Stimulated activated CD4-positive, alpha-beta T cell treated with anti-CD3 and anti-CD28 coated beads, TNF-alpha, amount 100 ng/mL, for 4 hours (primary cell): ENCODE measurements at places on chromosomes 16 and 17.

DNA sequence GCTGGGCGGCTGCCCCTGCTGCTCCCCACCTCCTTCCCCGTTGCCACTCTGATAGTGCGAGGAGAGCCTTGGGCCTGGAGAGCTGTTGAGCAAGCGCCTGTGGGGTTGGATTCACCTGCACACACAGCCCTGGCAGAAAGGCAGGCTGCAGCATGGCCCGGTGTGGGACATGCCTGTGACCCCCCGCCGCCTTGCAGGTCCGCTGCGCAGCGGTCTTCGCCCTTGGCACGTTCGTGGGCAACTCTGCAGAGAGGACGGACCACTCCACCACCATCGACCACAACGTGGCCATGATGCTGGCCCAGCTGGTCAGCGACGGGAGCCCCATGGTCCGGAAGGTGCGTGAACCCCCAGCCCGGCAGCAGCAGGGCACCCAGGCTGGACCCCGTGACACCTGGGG lies 106.8 kb upstream of the CHMP6 start:
- DNase-seq, result no peak

- DNase-seq, result no peak
Observed at GRCh38 chr16:48596326-48596725, 13.7 kb downstream of the N4BP1 start.

- DNase-seq, result no peak
Observed at GRCh38 chr17:78997881-78998280, 11.7 kb downstream of the CANT1 start.

GRCh38 chr16:55534756-55535155 lies 25.9 kb downstream of the LPCAT2 start:
- no peak for DNase-seq

DNA sequence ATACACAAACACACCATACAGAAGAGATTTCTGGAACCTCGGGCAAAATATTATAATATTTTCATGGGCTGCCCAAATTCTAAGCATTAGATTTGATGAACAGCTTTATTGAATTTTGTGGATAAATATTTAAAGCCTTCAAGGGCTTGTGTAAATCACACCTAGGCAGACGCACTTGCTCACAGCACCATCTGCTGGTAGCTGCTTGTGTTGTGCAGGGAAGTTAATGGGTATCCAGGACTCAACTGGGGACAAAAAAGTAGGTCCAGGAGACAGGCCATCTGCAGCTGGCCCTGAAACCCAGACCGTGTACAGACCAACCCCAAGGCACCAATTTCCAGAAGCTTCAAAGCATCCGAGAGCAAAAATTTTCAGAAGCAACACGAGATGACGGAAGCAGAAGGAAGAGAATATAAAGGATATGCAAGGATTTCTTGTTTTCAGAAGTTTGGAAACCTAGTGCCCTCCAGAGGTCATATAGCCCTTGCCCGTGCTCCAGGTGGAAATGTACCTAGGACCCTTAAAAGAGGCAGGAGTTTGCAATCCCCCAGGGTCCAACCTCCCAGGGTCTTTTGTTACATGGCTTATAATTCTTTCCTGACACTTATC lies 140.0 kb downstream of the CHD9NB start:
- DNase-seq, result no peak

- no peak for DNase-seq
Observed at GRCh38 chr16:2532494-2533141, 1.4 kb upstream of the CEMP1 start.

DNA sequence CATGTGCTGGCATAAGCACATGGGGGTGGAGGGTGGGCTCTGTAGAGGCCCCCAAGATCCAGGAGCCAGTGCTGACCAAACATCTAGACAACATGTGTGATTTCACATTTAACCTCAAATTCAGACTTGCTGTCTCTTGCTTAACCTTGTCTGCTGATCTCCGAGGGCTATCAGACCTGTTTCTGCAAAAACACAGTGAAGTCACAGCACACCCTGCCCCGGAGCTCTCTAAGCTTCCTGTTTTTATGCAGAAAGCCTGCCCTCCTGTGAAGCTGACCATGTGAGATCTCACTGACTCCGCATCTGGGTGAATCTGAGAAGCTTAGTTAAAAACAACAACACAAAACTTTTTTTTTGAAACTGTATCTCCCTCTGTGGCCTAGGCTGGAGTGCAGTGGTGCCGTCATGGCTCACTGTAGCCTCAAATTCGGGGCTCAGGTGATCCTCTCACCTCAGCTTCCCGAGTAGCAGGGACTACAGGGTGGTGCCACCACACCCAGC lies 6.6 kb upstream of the DPEP2 start:
- no peak for DNase-seq

DNA sequence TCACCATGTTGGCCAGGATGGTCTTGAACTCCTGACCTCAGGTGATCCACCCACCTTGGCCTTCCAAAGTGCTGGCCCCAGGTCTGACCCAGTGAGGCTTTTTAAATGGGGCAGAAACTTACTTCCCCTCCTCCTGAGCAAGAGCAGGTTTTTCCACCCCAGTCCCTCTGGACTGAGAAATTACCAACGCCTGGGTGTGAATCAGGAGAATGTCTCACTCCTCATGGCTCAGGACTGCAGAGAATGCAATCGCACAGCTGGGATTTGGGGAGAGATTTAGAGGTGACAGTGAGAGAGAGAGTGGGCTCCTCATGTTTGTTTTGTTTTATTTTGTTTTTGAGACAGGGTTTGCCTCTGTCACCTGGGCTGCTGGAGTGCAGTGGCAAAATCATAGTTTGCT lies 203.6 kb downstream of the RAB11FIP4 start:
- no peak for DNase-seq

- DNase-seq, result no peak
Observed at GRCh38 chr17:55391764-55392467, 29.7 kb downstream of the MMD start.

- DNase-seq, result peak; percentile 44
Observed at GRCh38 chr17:45431531-45432404, 902 bp downstream of the ARHGAP27 start.

DNA sequence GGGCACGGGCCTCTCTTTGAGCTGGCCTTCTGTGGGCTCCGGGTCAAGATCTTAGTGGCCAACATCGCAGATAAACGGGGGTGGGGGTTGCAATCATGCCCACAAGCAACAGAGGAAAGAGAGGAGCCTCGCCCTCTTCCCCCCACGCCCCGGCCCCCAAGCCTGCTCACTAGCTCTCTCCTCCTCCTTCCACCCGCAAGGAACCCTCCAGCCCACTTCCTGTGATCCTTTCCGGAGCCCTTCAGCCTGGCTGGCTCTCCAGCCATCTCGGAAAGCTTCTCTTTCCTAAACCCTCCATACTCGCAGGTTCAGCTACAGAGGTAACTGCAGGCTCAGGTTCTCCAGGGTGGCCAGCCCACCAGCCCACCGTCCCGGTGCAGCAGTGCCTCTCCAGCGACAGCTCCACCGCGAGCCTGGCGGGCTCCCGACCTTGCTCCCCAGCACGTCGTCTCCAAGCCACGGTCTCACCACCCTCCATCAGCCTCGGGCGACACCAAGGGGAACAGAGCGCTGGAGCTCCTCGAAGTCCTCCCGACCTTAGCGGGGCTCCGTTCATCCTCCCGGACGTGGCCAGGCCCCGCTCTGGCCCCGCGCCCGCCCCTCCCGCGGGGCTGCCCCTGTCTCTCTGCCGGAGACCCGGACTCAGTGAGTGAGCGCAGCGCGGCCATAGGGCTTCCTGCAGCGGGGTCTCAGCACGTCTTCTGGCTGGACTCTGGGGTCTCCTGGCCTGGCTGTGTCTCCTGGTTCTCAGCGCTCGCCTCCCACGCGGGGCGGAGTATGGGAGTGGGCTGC lies 12.9 kb upstream of the ODF4 start:
- DNase-seq, result no peak

DNA sequence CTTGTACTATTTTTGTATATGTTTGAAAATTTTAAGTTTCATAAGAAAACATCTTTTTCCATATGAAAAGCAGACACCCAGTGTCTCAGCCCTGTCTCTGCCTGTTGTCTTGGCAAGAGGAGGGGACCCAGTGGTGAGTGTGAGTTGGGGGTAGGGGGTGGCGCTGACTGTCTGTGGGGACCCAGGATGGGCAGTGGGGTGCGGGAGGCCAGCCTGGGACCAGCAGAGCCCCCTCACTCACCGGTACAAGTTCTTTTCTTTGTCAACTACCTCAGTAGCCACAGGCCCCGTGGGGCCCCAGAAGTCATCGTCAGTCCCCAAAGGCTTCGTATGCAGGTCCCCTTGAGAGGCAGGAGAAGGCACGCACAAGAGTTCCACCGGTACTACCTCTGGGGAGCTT lies 46.2 kb downstream of the MIS12 start:
- DNase-seq, result no peak

DNA sequence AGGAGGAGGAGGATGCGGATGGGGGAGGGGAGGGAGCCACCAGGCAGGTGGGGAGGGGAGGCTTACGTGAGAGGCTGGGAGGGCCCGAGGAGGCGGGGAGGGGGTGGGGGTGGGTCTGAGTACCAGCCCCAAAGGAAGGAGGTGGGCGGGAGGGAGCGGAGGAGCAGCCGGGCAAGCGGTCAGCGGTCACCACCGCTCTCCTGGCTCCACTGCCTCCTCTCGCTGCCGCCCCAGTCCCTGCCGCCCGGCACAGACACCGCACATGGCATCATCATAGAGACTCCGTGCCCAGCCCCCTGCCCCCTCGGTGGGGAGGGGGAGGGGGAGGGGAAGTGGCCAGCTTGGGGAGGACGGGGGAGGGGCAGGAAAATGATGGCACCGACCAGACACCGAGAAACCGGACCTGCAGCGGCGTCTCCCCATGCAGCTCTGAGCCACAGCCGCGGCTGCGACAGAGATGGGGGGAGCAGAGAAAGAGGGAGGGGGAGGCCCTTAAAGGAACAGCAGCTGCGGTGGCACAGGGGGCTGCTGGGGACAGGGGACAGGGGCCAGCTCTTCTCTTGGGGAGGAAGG lies at the start of gene TLCD3B:
TLCD3B (minus strand) TSS at position 431 of the 573 bp plus-strand sequence. CDS start 744 bp downstream, outside the sequence.
- no peak for DNase-seq

DNA sequence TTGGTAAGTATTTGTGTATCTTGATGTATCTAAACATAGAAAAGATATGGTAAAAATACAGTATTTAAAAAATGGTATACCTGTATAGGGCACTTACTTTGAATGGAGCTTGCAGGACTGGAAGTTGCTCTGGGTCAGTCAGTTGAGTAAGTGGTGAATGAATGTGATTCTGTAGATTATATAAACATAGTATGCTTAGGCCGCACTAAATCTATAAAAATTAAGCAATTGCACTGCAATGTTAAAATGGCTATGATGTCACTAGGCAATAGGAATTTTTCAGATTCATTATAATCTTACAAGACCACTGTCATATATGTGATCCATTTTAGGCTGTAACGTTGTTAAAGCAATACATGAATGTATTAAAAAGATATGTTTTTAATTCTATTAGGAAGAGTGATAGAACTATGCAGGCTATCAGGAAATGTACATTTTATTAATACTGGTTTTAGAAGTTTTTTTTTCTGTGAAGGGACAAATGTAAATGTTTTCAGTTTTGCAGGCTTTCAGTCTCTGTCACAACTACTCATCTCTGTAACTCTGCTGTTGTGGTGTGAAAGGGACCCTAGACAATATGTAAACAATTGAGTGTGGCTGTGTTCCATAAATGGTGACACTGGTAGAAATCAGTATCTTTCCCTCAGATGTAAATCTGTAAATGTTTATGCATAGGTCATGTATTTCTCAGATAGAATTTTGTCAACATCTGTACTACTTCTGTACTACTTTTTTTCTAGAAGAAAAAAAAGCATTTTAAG lies 10.5 kb downstream of the CBFB start:
- no peak for DNase-seq

DNA sequence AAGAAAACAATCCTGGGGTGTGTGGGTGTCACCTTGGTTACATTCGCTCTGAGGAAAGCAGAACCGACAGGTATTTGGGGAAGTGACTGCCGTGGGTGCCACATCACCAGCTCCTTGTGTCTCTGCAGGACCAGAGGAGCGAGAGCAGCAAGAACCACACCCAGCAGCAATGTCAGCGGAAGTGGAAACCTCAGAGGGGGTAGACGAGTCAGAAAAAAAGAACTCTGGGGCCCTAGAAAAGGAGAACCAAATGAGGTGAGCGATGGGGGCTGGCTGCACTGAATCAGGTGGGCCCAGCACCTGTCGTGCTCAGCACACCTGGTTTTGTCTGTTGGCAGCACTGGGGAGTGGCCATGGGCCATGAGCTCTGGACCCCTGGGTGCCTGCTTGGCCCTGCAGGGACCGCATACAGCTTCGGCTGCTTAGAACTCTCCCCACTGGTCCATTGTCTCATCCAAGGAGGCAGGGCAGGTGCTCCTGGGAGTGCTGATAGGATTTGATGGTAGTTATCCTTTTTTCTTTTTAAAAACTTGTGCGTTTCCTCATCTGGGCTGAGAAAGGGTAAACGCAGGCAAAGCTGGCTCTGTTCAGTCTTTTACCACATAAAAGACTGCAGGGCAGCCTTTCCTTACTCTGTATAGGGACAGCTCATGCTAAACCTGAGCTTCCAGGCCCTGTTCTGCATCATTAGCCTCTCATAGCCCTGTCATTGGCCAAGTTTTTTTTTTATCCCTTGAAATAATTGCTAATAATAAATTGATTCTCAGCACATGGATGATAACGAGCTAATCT lies 29.4 kb downstream of the HMOX2 start:
- peak; percentile 21 for DNase-seq

DNA sequence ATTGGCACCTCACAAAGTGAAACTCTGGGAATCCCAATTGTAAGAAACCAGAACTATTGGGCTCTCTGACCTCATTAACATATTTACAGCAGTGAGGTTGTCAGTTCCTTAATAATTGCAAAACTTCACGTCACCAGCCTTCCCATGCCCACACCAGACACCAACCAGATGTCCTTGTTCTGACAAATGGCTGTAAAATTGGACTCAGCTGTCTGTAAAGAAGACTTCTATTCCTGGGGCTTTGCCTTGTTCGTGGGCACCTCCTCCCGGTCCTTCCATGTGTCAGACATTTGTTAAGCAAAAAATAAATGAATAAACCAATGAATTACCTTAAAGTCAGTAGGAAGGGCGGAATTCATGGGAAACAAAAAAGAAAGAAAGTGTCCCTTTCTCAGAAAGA lies 284.3 kb upstream of the CDH11 start:
- no peak for DNase-seq

DNA sequence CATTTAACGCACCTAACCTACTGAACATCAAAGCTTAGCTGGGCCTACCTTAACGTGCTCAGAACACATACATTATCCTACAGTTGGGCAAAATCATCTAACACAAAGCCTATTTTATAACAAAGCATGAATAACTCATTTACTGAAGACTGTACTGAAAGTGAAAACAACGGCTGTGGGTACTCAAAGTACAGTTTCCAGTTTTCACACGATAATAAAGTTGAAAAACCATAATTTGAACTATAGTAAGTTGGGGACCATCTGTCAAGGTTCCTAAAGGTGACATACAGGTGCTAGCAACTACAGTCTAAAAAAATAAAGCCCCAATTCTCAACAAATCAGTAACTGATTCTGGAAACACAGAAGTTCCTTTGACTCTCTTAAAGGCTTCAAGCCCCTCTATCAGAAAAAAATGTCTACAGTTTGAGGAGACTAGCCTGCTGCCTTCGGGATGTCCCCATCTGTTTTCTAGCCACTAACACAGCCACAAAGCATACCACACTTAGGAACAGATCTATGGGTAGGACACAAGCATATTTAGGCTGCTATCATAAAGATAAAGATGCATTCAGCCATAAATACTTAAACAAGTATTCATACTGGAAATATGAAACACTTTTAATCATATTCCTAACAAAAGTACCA lies 71.3 kb downstream of the KANSL1 start:
- DNase-seq, result no peak

- DNase-seq, result peak; percentile 32
Observed at GRCh38 chr17:50425682-50426471, at the start of gene ACSF2. Gene ACSF2, plus strand, starts transcription at chr17:50426218. Its CDS starts 44 bp downstream, at chr17:50426262.

- DNase-seq, result no peak
Observed at GRCh38 chr17:61420745-61421398, 21.2 kb downstream of the TBX2 start.
